Renal cortical epithelial cell (primary cell): ENCODE measurements at places on chromosomes 12 and 14.

DNA sequence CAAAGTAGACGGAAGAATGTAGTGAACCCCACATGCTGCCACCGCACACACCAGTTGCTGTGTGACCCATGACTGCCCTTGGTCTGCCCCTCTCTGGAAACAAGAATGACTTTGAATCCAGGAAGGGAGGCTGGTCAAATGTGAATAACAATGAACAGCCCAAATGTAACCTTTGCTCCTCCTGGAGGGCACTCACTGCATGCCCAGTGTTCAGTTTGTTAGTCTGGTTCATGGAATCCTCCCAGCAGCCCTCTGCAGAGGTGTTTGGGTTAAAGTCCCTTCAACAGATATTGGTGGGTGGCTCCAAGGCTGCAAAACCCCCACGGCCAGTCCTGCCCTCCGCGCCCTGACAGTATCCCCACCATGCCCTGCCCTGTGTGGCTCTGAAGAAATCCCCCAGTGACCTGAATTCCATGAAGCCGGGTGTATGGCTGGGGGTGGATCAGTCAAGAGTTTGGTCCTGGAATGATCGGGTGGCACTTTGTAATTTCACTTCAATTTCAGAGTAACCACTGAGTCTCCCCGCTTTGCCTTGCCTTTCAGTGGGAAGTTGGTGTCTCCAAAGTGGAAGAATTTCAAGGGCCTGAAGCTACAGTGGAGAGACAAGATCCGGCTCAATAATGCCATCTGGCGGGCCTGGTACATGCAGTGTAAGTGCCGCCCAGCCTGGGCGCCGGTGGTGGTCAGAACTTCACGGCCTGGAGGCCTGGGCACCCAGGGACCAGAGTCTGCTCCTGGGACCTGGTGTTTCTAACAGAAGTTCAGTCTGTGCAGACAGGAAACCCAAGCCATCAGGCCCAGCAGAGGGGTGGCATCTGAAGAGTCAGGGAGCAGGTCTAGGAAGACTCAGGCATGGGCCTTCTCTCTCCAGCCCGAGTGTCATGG lies 47.1 kb downstream of the IL31 start:
- DNase-seq: peak; percentile 30

DNA sequence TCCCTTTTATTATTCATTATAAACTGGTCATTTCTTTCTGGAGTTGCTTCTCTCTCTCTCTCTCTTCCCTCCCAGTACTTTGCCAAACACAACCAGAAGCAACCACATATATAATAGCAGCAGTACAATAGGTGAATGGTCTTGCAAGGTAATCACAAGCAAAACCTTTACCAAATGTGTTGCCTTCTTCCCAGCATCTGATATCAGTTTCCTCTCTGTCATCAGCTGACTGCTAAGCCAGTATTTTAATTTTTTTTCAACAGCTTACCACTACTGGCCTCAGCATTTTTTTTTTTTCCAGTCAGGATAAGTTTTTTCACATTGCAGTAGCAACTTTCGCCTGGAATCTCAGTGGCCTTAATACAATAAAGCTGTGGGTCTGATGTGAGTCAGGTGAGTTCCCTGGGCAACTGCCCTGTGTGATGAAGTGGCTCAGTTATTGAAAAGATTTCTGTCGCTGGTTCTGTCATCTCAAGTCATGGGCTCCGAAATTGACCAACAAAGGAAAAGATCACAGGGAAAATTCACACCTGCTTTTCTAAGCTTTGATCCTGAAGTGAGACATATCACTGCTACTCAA lies 282.5 kb upstream of the AMIGO2 start:
- peak; percentile 25 for DNase-seq

DNA sequence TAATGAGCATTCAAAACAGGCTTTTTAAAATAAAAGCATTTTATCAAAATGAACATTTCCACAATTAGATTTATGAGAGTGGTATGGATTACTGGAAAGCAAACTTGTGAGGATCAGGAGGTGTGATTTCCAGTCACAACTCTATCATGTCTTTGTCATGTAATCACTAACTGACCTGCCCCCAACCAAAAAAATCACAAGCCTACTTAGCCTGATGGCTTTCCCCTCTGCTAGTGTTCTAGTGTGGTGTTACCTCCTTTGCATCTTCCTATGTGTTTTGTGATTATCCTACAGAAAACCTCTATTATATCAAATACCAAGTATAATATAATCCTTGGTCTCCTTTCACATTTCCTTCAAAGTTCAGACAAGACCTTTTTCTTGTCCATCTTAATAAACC lies 168.6 kb downstream of the NOVA1 start:
- no peak for DNase-seq

GRCh38 chr12:117583092-117583491 lies 221.7 kb upstream of the NOS1 start:
- no peak for DNase-seq

GRCh38 chr12:52005903-52006703 lies 643 bp upstream of the TAMALIN start:
- no peak for DNase-seq
